Upper lobe of right lung (tissue), 1 donor: ENCODE measurements at places on chromosomes 4 and X.

GRCh38 chr4:180398564-180398963 is 1844.6 kb upstream of the TENM3 start:
- H3K27ac ChIP-seq: no peak overlapping the region
- H3K36me3 ChIP-seq: no peaks in the 10 kb centered on the region
- H3K27me3 ChIP-seq: no peaks in the 10 kb centered on the region
- no peak overlapping the region for H3K4me3 ChIP-seq

DNA sequence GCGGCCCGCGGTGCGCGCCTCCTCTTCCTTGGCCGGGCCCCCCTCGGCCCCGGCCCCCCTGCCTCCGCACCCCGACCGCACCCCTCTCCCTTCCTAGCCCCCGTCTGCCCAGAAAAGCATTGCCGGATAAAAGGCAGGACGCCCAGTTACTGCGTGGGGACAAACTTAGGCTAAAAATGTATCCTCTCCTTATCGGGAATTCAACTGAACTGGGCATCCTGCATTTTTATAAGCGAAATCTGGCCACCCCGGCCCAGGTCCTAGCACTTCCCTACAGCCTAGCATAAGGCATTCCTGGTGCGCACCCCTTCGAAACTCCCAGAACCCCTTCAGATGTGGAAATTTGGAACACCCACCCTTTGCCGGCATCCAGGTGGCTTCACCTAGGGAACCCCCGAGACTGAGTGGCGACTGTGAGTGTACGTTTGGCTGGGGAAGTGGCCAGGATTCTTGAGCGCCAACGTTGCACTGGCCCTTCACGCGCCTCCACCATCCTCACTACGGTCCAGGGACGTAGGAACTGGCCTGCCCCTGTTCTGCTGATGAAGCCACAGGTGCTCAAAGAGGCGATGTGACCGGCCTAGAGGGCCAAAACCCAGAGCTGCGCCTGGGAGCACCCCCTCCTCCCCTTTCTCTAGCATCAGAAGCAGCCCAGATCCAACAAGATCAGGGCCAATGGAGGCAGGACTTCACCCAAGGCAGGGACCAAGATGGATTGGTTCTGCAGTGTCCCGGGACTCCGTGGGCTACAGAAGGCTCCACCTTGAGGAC is 5.7 kb upstream of the RNF4 start:
- no peak for DNase-seq
- no peaks in the 10 kb centered on the region for H3K27me3 ChIP-seq
- no peaks in the 10 kb centered on the region for H3K36me3 ChIP-seq
- peak overlapping the region; percentile 52 for H3K4me3 ChIP-seq
- H3K4me1 ChIP-seq: peaks cover 10% of the 10 kb centered on the region

GRCh38 chrX:68827848-68828624 is 785 bp upstream of the EFNB1 start:
- DNase-seq: peak; percentile 85
- no peaks in the 10 kb centered on the region for H3K36me3 ChIP-seq
- no peaks in the 10 kb centered on the region for H3K27me3 ChIP-seq
- peak overlapping the region; percentile 70 for H3K27ac ChIP-seq
- H3K4me3 ChIP-seq: peak overlapping the region; percentile 73
- H3K4me1 ChIP-seq: no peaks in the 10 kb centered on the region

DNA sequence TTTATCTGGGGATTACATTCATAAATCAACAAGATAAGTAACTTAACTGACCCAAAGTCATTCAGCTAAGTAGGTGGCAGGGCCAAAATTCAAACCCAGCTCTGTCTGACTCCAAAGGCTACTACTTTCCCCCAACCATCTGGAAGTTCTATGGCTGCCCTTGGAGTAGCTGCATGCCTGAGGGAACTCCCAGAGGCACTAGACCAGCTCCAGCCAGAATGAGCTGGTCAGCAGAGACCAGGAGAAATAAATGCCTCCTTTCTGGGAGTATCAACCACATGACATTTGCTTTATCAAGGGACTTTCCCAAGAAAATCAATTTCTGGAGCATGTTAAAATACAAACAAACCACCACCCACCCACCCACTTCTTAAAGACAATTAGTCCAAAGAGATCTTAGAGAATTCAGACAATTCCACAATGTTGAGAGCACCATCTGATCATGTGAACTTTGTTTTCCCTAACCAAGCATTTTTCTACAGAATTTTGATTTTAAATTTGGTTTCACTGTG is 180.5 kb downstream of the EFHC2 start:
- H3K4me3 ChIP-seq: no peak overlapping the region
- H3K4me1 ChIP-seq: no peaks in the 10 kb centered on the region
- no peak for DNase-seq
- H3K27ac ChIP-seq: no peak overlapping the region
- H3K27me3 ChIP-seq: no peaks in the 10 kb centered on the region

DNA sequence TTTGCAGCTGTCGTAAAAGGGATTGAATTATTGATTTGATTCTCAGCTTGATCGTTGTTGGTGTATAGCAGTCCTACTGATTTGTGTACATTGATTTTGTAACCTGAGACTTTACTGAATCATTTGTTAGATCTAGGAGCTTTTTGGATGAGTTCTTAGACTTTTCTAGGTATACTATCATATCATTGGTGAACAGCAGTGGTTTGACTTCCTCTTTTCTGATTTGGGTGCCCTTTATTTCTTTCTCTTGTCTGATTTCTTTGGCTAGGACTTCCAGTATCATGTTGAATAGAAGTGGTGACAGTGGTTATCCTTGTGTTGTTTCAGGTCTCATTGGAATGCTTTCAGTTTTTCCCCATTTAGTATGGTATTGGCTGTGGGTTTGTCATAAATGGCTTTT is 8.4 kb downstream of the APOOL start:
- DNase-seq: no peak
- H3K27me3 ChIP-seq: no peaks in the 10 kb centered on the region
- no peak overlapping the region for H3K4me3 ChIP-seq
- no peaks in the 10 kb centered on the region for H3K36me3 ChIP-seq

GRCh38 chrX:73965833-73966232 is 338.1 kb upstream of the ZCCHC13 start:
- H3K4me3 ChIP-seq: no peak overlapping the region
- DNase-seq: no peak
- H3K27me3 ChIP-seq: no peaks in the 10 kb centered on the region

DNA sequence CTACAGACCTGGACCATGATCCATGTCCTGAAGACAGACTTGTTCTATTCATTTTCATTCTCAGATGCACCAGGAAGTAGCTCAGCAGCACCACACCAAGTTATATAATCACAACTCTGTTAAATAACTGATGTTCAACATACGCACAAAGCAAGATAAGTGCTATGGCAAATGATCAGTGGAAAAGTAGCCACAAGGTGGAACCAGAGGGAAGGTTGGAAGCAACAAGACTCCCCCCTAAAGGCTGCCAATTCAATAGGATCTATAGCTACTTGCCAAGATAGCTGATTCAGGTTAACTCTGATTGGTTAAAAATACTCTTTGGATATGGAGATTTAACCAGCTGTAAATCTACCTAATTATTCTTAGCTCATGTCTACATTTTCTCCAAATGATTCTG is 23.7 kb upstream of the FAM47B start:
- no peak overlapping the region for H3K27ac ChIP-seq
- no peaks in the 10 kb centered on the region for H3K27me3 ChIP-seq
- DNase-seq: no peak

GRCh38 chr4:149911354-149911753 is 95.7 kb upstream of the IQCM start:
- H3K36me3 ChIP-seq: no peaks in the 10 kb centered on the region
- no peak overlapping the region for H3K4me3 ChIP-seq
- H3K27me3 ChIP-seq: no peaks in the 10 kb centered on the region
- DNase-seq: no peak
- H3K4me1 ChIP-seq: no peaks in the 10 kb centered on the region

DNA sequence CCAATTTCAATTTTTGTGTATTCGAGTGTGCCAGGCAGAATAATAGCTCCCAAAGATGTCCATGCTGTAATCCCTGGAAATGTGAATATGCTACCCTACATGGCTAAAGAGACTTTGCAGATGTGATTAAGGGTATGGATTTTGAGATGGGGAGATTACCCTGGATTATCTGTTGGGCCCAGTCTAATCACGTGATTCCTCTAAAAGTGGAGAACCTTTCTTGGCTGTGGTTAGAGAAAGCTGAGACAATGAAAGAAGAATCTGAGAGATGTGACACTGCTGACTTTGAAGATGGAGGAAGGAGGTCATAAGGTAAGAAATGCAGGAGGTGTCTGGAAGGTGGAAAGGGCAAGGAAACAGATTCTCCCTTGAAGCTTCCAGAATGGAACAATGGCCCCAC is 503.5 kb upstream of the PITX2 start:
- no peak overlapping the region for H3K27ac ChIP-seq
- H3K36me3 ChIP-seq: no peaks in the 10 kb centered on the region
- H3K4me1 ChIP-seq: no peaks in the 10 kb centered on the region
- no peaks in the 10 kb centered on the region for H3K27me3 ChIP-seq

DNA sequence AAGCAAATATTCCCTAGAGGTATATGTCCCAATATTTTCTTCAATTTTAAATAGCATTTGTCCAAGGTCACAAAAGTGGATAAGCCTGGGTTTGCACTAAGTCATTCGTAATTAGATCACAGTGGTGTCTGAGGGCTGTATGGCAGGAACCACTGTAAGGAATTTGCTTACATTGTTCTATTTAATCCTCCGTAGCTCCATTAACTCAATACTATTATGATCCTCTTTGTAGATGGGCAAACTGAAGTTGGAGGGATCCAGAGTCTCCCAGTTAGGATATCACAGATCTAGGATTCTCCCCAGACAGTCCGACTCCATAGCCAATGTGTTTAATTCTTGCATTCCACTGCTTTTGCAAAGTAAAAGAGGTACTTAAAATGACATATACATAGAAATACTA is 242.7 kb upstream of the DCAF8L1 start:
- H3K4me3 ChIP-seq: no peak overlapping the region
- H3K27me3 ChIP-seq: no peaks in the 10 kb centered on the region
- H3K4me1 ChIP-seq: no peaks in the 10 kb centered on the region
- no peak overlapping the region for H3K27ac ChIP-seq

- H3K4me1 ChIP-seq: no peaks in the 10 kb centered on the region
- DNase-seq: no peak
- H3K27me3 ChIP-seq: no peaks in the 10 kb centered on the region
- no peaks in the 10 kb centered on the region for H3K36me3 ChIP-seq
- H3K4me3 ChIP-seq: no peak overlapping the region
- no peak overlapping the region for H3K27ac ChIP-seq
These were observed 17.2 kb upstream of the FAT1 start for GRCh38 chr4:186740822-186741221.

- peak overlapping the region; percentile 71 for H3K27ac ChIP-seq
- H3K36me3 ChIP-seq: no peaks in the 10 kb centered on the region
- no peaks in the 10 kb centered on the region for H3K27me3 ChIP-seq
- peak overlapping the region; percentile 48 for H3K4me3 ChIP-seq
- peaks cover 16% of the 10 kb centered on the region for H3K4me1 ChIP-seq
- DNase-seq: no peak
These were observed 3.2 kb downstream of the CXorf38 start for GRCh38 chrX:40644176-40644575.

DNA sequence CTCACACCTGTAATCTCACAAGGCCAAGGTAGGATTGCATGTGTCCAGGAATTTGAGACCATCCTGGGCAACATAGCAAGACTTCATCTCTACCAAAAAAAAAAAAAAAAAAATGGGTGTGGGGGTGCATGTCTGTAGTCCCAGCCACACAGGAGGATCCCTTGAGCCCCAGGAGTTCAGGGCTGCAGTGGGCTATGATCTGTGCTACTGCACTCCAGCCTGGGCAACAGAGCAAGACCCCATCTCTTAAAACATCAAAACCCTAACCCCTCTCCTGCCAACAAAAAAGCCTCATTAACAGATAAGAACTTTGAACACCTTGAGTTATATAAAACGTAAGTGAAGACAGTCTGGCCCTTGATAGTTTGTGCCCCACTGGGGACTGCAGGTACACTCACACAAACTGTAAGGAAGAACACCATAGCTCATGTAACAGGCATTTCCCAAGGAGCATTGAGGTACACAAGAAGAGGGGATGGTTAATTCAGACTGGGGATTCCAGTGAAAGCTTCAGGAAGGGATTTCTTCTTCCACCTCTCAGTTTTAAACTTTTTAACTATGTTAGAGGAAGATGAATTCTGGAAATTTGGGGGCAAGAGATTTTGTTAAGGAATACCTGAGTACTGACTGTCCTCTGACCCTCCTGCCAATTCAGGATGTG is 34.7 kb downstream of the RBPJ start:
- H3K36me3 ChIP-seq: no peaks in the 10 kb centered on the region
- no peak for DNase-seq
- H3K27ac ChIP-seq: no peak overlapping the region
- peaks cover 14% of the 10 kb centered on the region for H3K4me1 ChIP-seq

DNA sequence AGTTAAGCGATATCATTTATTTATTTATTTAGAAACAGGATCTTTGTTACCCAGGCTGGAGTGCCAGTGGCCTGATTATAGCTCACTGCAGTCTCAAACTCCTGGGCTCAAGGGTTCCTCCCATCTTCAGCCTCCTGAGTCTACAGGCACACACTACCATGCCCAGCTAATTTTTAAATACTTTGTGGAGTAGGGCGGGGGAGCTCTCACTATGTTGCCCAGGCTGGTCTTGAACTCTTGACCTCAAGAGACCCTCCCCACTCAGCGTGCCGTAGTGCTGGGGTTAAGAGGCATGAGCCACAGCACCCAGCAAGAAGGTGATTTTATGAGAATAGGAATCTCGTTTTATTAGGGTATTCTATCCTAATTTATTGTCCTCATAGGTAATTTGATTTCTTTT is 3.9 kb upstream of the UFSP2 start:
- DNase-seq: no peak
- H3K4me1 ChIP-seq: peaks cover 3% of the 10 kb centered on the region
- no peak overlapping the region for H3K4me3 ChIP-seq

DNA sequence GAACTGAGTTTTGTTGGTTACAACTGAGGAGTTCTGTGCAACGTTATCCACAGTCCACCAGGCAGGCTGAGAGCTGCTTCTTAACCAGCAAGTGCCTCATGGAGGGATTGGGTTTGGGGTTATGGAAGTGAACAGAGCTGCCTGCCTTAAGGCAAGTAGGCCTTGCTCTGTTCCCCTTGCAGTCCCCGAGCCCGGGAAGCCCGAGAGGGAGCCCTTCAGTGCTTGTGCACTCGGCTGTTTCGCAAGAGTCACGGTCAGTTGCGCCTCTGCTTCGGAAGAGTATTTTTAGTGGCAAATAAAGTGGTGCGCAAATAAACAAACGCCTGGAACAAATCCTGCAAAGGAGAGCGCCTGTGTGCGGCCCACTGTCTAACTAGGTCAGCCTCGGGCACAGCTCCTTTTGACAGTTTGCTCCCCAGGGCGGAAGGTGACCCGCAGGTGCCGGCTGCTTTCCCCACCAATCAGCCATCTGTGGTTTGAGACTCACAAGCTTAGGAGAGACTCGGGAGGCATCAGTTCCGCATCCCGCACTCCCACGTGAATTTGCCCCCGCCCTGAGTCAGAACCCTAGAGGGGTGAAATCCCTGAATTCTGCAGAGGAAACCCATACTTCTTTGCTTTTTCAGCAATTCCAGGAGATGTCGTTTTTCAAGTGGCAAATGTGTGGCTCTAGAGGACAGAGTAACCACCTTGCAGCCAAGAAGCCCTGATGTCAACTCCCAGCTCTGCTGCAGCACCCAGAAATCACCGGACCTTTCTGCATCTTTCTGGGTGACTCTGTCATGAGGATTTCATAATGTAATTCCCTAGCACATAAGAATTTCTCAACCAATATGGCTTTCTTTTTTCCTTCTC is 56.8 kb downstream of the LGI2 start:
- H3K4me3 ChIP-seq: no peak overlapping the region
- H3K27ac ChIP-seq: peak overlapping the region; percentile 39
- H3K27me3 ChIP-seq: no peaks in the 10 kb centered on the region

- no peak for DNase-seq
- no peaks in the 10 kb centered on the region for H3K4me1 ChIP-seq
- no peaks in the 10 kb centered on the region for H3K36me3 ChIP-seq
These were observed 143.6 kb downstream of the TMEM164 start for GRCh38 chrX:110146521-110146920.
